EH (cell line): ENCODE measurements at places on chromosomes 5 and 9.
A peak's percentile ranks its signal among the peaks of the same experiment; 100 is the strongest.

GRCh38 chr5:161446655-161447054 is 99.9 kb downstream of the GABRB2 start:
- no peak for DNase-seq

GRCh38 chr5:37926732-37927131 is 86.9 kb upstream of the GDNF start:
- DNase-seq: peak; percentile 30

GRCh38 chr5:122385286-122385685 is 73.2 kb downstream of the SNCAIP start:
- DNase-seq: no peak

DNA sequence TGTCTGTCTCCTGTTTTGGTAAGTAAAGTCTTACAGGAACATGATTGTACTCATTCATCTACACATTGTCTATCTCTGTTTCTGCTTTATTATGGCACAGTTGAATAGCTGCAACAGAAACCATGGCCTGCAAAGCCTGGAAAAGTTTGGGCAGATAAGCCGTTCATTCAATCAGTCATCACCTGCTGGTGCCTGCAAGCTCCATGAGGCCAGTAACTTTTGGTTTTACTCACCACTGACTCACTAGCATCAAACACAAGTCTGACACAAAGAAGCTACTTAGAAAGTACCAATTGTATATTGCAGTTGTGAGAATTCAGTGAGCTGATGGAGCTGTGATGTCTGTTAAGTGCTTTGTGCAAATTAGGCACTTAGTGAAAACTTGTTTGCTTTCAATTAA is 373.6 kb upstream of the SGCD start:
- DNase-seq: no peak

DNA sequence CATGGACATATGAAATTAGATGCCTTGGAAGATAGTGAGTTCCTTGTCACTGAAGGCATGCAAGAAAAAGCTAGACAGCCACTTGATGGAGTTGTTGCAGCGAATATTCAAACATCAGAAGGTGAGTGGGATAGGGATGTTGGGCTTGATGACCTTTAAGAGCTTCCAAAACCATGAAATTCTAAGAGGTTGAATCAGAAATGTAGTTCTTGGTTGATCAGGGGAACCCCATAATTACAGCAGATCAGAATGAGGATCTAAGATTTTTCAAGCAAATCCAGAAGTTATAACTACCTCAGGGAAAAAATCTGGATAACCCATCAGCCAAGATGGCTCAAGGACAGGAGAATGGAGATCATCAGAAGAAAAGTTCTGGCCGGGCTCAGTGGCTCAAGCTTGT is 244.3 kb upstream of the NR4A3 start:
- no peak for DNase-seq

DNA sequence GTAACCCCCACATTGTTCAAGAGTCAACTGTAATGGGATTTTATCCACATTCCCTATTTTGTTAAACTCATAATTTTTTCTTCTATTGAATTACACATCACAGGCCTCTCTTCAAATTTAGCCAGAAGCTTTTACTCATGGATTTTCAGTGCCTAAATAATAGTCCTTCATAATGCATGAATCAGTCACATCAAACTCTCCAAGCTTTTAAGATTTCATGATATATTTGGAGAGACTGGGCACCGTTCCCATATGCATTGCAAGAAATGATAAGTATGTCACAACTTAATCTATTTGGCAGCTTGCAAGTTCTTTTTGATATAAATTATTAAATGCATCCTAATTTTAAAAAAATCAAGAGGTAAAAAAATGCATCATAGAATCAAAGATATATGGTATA is 465.9 kb downstream of the DMAC1 start:
- DNase-seq: no peak

GRCh38 chr9:134423166-134423565 is 96.9 kb downstream of the RXRA start:
- no peak for DNase-seq

GRCh38 chr5:166926138-166926537 is 1365.3 kb upstream of the WWC1 start:
- no peak for DNase-seq

- DNase-seq: no peak
These were observed 53.9 kb downstream of the ROR2 start for GRCh38 chr9:91896097-91896496.

GRCh38 chr5:164187785-164188184 is 682.4 kb downstream of the MAT2B start:
- DNase-seq: no peak

- no peak for DNase-seq
These were observed 356.9 kb downstream of the SLIT3 start for GRCh38 chr5:168944004-168944403.

DNA sequence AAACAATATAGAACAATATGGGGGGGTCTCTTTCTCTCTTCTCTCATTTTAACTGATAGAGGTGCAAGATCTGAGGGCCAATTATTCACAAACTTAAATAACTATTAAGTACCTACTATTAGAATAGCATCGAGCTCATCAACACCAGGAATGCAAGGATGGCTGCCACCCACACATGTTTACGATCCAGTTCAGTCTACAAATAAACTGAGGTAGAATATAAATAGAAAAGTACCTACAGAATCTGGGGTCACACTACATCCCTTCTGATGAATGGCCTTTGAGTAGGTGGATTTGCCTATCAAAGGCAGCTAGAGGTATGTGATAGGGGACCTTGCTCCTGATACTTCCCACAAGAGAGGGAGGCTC is 91.8 kb upstream of the ZNF366 start:
- DNase-seq: no peak
